ENCODE measurements at places on chromosomes 6 and 20. TPM values are rescaled to one million over a fixed set of nuclear protein-coding genes. Genes with fewer than 3 reads are reported as not detected.

The MUC21 gene
- 0.59 TPM for total RNA-seq

The GNAS-AS1 gene
- total RNA-seq: 1.2 TPM

The C6orf47 gene
- 26.6 TPM for total RNA-seq

The PRR3 gene
- 9.6 TPM for total RNA-seq

The SNAP25 gene
- 26.1 TPM for total RNA-seq

The GMNN gene
- total RNA-seq: 8.9 TPM

The FAM83C gene
- total RNA-seq: not detected

The PRSS16 gene
- total RNA-seq: 0.88 TPM

The IL17A gene
- not detected for total RNA-seq

The PLA2G7 gene
- 3.9 TPM for total RNA-seq

DNA sequence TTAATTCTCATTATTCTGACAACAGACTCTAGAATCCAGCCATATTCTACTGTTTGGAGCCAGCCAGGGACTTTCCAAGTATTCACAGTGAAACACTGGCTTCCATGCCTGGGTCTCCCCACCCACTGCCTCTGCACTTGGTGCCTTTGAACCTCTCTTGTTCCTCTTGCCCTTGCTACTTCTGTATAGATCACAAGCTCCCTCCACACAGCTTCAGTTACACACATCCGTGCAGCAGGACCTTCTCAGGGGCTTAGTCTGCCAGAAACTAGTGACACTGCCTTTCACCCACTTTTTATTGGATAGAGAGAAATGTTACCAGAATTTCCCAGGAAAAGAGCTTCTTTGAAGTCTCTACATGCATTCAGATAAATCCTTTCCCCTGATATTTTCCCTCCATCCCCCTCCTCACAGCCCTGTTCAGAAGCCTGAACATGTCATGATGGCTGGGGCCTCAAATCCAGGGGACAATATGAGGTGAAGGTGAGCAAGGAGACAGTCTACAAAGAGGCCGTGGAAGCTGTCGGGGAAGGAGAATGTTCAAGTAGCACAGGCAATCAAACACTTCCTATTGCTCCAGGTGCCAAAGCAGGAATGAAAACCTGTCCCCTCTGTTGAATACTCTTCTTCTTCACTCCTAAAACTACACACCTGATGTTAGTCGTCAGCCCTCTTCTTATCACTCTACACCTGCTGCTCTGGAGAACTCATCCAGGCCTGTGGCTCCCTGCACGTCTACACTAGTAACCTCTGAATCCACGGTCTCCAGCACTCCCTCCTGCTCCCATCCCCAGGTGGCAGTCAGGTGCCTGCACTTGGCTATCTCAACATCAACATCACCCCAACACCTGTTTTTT is 20.2 kb upstream of the HLA-DOA start:
- no peak for DNase-seq

DNA sequence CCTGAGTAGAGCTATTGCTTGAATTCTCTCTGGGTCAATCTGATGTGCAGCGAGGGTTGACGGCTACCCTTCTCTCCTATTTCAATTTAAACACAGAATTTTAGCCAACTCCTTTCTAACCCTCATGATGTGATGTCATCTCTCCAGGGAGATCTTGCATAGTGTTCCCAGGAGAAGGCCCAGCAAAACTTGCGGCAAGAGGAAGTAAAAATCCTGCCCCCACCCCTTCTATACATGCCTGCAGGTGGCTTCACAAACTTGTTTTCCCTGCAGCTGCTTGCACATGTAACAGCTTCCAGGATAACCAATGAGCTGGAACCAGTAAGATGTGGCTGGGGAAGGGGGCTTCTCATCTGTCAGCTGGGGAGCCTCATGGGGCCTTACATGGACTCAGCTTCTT is 169.3 kb upstream of the CDH4 start:
- no peak for DNase-seq

DNA sequence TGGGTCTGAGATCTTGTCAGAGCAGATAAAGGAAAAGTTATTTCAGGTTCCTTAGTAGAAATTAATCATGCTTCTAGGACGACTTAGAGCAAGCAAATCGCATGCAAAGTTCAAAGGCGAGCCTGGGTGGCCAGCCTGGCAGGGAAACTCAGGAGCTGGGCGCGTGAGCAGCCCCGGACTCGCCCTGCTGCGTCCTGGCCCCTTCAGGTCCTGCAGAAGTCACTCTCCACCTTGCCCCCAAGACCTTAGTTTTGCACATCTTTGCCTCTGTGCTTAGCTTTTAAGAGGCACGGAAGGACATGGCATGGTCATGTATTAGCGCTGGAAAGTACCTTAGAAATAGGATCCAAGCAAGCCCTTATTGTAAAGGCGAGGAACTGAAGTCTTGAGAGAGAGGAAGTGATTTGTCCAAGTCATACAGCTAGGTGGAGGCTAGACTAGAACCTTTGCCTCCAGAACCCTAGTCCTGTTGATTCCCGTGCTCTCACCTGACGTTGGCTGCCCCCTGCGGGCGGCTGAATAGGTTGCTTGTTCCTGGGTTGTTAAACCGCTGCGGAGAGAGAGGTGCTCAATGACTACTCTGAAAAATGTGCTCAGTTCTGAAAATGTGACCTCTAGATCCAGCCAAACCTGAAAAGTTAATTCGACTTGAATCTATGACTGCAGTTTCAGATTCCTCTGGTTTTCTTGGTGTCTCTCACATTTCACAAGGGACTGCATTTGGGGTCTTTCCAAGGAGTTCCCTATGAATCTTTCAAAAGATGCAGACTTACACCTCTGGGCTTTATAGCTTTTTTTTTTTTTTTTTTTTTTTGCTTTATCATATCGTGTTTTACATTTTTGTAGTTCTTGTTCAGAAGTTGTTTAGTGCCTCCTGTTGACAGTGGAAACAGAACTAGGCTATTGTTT is 2.7 kb downstream of the MYB start:
- no peak for DNase-seq

DNA sequence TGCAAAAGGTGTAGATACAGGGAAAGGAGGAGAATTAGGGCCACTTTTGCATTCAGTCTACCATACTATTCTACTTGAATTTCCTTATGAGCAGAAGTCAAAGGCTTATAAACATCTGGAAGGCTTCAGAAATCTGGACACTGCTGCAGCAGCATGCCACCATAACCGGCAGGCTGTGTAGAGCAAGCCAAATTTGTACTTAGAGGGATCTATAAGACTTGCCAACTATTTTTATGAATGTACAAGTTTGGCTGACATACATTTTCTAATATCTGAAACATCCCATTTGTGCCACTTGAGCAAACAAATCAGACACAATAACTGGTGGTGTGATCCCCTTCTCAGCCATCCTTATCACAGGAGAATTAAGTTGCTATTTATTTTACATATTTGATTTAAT is 14.0 kb upstream of the PLCB1 start:
- no peak for DNase-seq

DNA sequence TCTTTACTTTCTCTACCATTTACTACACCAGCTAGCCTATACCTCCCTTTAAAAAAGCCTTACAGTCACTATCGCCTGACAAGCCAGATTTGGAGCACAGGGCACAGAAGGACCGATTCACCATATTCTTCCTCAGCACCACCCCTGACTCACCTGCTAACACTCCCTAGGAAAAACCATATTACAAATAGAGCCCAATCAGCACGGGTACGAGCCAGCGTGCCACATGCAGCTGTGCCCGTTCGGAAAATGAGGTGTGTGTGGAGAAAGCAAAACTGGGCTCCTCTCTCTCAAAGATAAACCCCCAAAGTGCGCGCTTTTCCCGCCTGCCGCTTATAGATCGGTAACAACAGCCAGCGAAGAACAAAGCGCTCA is 1.2 kb downstream of the SYNCRIP start:
- DNase-seq: no peak

GRCh38 chr6:90338409-90338808 is 41.8 kb upstream of the BACH2 start:
- no peak for DNase-seq

GRCh38 chr20:43762911-43763310 is 36.1 kb upstream of the GTSF1L start:
- DNase-seq: no peak

GRCh38 chr20:9613871-9614270 is 99.5 kb downstream of the LAMP5 start:
- DNase-seq: no peak

GRCh38 chr6:166952121-166952520 is 4.2 kb downstream of the RNASET2 start:
- DNase-seq: no peak

- DNase-seq: no peak
Measured at GRCh38 chr6:130852844-130853554, 25.8 kb downstream of the SMLR1 start.

- DNase-seq: no peak
Measured at GRCh38 chr6:137740091-137740755, 126.8 kb upstream of the TNFAIP3 start.

DNA sequence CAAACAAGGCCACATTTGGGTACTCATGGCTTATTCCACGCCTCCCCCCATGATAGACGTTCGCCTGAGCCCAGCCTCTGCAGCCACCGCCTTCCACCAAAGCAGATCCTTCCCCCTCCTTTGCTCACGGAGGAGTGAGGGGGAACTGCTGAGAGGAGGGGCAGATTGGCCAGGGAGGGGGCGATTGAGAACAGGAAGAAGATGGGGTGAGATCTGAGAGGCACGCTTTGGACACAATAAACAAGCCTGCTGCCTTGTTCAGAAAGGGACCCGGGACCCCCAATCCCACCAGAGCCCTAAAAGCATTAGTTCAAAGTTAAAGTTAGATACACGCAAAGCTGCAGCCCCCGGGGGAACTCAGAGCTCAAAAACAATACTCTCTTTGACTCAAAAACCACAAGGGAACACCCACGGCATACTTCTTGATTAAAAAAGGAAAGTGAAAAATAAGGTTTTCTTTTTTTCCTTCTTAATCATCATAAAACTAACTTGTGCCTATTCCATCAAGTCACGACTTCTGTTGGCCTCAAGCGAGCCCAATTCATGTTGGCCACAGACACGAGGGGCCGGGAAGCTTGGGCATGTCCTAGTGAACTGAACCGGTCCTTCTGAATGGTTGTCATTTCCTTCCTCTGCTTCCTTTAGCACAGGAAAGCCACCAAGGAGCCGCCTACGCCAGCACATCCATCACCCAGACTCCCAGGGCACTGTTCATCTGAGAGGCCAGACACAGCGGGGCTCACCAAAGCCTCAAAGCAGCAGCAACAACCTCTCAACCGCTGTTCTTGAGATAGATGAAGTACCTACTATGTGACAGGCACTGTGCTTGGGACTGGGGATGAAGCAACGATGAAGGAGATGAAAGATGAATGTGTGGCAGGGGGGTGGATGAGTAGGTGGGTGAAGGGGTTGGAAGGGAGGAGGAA is 44.7 kb downstream of the NFATC2 start:
- no peak for DNase-seq

DNA sequence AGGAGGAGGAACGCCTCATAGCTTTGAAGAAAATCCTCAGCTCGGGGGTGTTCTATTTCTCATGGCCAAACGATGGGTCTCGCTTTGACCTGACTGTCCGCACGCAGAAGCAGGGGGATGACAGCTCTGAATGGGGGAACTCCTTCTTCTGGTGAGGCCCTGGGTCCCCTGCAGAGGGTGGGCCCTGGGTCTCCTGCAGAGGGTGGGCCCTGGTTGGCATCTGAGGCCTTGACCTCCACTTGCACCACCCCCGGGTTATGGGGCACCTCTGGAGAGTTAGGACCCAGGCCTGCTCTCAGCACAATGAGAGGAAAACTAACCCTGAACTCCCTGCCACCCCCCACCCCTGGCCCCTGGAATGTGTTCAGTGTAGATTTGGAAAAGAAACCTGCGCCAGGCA is 47.2 kb downstream of the SYNJ2 start:
- no peak for DNase-seq

DNA sequence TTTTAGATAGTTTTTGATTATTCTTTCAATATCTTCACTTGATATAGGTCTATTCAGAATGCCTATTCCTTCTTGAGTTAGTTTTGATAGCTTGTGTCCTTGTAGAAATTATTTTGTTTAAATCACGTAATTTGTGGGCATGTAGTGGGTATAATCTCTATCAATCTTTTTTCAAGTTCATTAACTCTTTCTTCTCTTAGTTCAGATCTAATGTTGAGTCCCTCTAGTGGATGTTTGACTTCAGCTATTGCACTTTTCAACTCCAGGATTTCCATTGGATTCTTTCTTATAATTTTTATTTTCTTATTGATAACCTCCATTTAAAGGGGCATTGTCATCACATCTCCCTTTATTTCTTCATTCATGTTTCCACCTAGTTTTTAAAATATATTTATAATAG is 135.6 kb downstream of the COL12A1 start:
- DNase-seq: no peak

DNA sequence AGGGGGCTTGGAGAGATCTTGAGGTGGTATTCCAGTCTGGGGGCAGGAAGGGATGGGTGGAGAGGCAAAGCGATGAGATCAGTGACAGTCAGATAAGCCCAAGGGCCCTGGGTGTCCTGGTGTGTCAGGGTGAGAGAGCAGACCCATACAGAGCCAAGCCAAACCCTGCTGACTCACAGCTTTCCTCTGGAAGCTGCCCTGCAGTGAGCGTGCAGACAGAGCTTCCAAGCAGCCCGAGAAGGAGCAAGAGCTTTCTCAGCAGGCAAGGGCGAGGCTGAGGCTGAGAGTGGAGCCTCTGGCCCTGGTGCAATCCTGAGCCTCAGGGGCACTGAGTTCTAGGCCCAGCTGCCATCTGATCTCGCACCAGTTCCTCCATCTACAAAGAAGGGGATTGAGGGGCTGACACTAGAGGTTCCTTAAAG is 91.1 kb upstream of the HIVEP1 start:
- peak; percentile 30 for DNase-seq

DNA sequence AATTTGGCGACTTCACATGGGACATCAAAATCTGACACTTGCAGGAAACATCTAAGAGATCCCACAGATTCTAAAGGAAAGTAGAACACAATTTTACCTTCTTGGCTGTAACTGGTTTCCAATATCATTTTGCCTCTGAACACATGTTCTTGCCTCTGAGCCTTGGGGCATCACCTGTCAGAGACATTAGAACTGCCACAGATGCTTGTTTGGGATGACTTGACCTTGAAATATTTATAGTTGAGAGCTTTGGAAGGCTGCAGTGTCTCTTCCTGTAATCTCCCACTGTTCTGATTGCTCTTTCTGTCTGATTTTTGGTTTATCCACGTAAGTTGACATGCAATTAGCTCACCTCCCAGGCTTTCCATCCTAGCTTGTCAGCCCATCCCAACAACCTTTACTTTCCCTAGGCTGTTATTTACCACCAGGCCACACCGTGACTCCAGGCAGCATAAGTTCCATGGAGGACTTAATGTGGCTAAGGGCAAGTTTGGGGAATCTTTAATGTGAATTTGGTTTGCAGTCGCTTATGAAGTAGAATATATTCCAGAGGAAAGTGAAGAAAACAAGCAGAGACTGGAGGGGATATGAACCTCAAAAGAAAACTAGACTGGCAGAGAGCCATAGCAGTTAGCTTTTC is 256.5 kb upstream of the RIN2 start:
- DNase-seq: no peak

- DNase-seq: no peak
Measured at GRCh38 chr6:137115658-137116057, 57.8 kb downstream of the IL22RA2 start.

GRCh38 chr6:111829998-111830397 is 43.3 kb downstream of the FYN start:
- DNase-seq: no peak

Data from uterus (tissue), 4 donors.